ENCODE measurements at places on chromosomes 1 and 21. TPM values are rescaled to one million over a fixed set of nuclear protein-coding genes. Genes with fewer than 3 reads are reported as not detected.

DNA sequence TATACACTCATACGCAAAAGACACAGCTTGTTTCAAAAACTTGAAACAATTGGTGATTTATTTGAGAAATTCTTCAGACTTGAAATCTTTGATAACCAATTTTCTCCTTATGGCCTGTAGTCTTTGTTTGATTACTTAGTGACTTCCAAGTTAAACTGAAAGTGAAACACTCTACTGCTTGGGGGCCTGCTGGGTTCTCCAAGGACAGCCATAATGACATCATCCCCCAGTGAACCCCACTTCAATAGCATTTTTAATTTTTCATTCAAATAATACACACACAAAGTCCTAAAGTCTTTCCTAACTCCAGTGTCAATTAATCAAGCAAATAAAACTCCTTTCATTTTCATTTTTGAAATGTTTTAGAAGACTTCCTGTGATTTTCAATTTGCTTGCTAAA, 59.2 kb downstream of the KRTAP19-8 start:
- DNase-seq = no peak

GRCh38 chr1:194062526-194062925, 876.1 kb upstream of the B3GALT2 start:
- DNase-seq = no peak

ADCY10 gene
- total RNA-seq = 0.31 TPM

AXDND1 gene
- not detected for total RNA-seq

GRCh38 chr1:7632681-7633080, 138.4 kb upstream of the VAMP3 start:
- DNase-seq = no peak
